ENCODE measurements at places on chromosomes 2 and 18.

- no peak for DNase-seq
Observed at GRCh38 chr2:46879511-46879910, 36.1 kb downstream of the MCFD2 start.

DNA sequence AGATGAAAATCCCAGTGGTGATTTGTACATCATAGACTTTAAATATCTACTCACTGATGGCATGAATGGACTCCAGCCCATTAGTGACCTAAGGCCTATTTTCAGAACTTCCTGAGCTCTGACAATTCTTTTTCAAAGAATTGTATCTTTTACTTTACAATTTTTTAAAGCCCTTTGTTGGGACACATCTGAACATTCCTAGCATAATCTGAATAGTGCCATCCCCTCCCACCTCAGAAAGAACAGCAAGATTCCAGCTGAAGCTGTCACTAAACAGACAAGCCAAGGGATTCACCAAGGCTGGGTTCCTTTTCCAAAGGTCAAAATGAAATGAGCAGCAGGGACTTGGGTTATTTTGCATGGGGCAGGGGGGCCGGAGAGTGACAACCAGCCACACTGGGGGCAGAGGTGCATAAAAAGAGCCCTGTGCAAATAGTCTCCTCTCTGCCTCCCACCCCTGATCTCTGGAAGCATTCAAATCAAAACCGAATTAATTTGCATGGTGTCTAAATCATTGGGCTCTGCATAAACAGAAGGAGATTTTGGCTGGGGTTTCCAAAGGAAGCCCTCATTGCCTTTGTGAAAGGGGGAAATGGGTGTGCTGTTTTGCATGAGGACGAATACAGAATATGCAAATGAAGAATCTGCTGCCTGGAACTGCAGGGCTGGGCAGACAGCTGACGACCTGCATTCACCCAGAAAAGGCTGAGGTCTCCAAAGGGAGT is 17.2 kb downstream of the EPHA4 start:
- no peak for DNase-seq

GRCh38 chr2:20657522-20658235 is 6.8 kb upstream of the HS1BP3 start:
- no peak for DNase-seq

DNA sequence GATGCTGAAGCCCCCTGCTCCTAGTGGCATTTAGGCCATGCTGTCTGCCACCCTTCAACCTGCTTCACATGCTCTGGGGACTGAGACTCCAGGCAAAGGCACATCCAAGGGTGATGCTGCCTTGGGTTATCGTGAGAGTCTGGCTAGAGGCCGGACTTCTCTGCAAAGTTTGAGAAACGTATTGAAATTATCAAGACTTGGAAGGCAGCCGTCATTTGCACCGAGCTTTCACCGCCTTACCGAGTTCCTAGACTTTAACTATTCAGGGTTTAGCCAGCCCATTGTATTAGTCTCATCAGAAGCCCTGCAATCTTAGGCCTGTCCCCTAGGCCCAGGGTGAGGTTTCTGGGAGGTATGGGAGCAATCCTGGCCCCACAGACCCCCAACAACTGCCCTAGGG is 34.0 kb downstream of the RDH14 start:
- no peak for DNase-seq

GRCh38 chr18:12934454-12935071 is 13.2 kb upstream of the SEH1L start:
- DNase-seq: peak; percentile 78

DNA sequence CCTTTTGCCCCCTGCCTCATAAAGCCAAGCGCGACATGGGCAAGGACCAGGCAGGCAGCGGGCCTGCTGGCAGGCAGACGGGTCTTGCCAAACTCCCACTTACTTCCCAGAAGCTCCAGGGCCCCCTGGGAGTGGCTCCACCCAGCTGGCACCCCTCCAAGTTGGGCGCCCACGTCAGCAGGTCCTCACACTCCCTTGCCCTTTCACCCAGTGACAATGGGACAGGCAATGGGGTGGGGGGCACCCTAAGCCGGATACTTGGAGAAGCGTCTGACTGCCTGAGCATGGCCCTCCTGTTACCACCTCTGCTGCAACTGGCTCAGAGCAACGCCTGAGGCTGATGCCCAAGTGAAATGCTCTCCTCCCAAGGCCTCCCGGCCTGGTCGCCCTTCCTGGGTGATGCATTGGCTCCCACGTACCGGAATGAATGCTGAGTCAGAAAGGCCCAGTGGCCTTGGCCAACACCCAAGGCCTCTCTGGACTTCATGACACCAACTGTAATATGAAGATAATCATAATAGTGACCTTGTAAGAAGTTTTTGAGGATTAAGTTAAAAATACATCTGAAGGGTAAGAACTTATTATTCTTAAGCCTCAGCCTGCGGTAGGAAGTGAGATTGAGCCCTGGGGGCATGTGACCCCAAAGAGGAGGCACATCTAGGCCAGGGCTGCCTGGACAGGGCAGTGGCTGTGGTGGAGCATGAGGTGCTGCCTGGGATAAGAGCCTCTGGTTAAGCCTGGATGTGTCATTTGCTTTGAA is 31.6 kb downstream of the KCNK3 start:
- no peak for DNase-seq

DNA sequence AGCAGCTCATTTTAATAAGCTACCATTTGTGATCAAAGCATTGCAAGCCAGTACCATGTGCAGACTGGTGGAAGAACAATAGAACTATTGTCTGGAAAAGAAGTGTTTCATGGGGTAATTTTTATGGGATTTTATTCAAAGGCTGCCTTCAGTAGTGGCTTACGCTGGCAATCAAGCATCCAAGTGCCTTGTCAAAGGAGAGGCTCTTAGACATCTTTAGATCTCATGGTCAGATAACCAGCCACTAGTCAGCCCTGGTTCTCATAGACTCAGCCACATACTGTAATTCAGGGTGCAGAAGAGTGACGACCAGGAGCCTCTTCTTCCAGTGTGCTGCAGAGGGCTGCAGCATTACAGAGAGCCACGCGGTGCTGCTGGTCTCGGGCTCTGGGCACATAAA is 98.5 kb upstream of the NOSTRIN start:
- no peak for DNase-seq

GRCh38 chr18:50128506-50129271 is 66.3 kb downstream of the MYO5B start:
- DNase-seq: no peak

DNA sequence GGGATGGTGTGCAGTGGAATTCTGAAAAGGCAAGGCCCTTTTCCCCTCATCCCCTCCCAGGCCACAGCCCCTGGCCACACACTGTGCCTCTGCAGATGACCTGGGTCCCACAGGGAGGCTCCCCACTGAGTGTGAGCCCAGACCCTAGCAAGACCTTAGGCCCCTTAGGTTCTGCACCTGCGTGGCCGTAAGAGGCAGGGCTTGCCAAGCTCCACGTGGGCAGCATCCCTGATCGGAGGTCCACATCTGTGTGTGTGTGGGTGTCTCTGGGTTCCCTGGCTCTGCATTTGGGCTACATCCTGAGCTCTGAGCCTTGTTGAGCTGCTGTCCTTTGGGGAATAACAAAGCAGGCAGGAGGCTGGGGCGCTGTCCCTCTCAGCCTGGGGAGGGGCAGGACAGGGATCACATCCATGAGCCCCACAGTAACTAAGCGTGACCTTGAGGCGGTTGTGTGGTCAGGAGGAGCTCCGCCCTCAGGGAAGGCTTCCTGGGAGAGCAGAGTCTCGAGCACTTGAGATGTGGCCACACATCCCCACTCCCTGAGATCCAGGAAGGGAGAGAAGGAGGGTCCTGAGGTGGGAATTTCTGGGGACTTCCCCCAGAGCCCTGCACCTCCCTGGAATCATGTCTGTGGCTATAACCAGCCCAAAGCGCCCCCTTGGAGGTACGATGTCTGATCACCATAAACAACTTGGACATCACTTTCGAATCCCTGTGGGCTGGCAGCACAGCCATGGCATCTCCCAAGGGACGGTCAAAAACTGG is 84.8 kb downstream of the STPG4 start:
- no peak for DNase-seq

GRCh38 chr2:190693533-190694232 is 44.8 kb downstream of the NAB1 start:
- DNase-seq: no peak

DNA sequence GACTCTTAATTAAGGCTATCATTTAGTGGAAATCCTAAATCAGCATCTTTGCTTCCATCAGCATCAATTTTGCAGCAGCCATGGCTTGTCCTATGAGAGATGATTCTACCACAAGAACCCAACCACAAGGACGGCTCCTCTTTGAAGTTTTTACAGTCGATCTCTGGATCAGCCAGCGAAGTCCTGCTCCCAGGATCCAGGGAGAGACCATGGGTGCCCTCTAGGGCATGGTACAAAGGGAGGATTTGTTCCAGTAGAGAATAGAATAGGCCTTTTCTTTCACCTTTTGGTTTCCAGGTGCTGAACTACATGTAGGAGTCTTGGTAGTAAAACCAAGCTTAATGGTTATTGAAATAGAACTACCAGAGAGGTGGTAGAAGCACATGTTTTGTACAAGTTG is 52.7 kb downstream of the TMEM200C start:
- no peak for DNase-seq

GRCh38 chr2:16417726-16418125 is 247.9 kb downstream of the CYRIA start:
- no peak for DNase-seq

GRCh38 chr18:73043211-73043610 is 175.4 kb upstream of the NETO1 start:
- no peak for DNase-seq

GRCh38 chr2:71667256-71668182 is 214.2 kb downstream of the DYSF start:
- DNase-seq: no peak

GRCh38 chr18:3058328-3059191 is 45.6 kb upstream of the LPIN2 start:
- DNase-seq: no peak

DNA sequence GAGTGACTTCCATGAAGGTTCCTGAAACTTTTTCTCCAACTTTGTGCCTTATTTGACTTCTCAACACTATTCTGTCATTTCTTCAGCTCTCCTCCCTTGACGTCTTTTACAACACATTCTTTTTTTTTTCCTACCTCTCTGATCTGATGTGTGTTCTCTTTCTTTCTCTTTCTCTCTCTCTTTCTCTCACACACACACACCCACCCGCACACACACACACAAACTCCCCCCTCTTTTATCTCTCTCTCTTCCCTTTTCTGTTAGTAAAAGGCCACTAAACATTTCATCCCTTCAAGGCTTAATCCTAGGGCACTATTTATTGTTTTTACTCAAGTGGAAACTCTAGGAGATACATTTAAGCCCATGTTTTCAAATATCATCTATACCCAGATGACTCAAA is 107.8 kb upstream of the CNTNAP5 start:
- DNase-seq: no peak

DNA sequence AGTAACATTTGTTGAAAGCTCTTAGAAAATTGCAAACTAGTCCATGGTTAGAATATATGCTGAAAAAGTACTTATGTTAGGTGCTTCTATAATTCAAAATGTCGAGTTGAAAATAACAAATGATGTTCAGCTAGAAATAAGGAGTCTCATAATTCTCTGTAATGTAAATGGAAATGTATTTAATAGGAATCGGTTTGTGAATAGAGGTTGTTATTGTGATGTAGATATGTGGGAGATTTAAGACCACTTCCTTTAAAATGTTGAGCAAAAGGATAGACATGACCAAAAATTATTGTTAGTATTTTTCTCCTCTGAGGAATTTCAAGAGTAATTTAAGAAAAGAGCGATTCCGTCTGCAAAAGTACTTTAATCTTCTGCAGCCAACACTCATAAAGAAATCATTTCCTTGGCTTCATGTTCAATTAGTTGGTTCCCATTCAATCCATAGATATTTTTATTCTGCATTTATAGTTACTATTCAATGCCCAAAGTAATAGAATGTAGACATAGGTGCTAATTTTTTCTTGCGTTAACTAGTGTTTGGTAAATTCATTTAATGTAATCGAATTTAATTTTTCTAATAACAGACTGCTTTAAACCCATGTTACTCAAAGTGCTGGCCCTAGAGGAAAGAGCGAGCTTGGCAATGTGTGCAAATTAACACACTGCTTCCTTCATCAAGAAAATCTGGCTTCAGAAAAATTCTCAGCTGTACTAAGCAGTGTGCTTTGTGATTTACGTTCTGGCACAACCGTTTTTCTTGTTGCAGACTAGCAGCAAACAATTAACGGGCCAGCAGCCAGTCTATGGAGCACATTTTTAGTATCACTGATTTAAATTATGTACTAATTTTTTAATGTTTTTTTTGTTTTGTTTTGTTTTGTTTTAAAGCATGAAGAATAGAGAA is 32.2 kb downstream of the FN1 start:
- no peak for DNase-seq

GRCh38 chr2:156189584-156189983 is 142.9 kb downstream of the NR4A2 start:
- DNase-seq: no peak

- DNase-seq: no peak
Observed at GRCh38 chr2:25833566-25833965, 44.7 kb downstream of the ASXL2 start.

- peak; percentile 4 for DNase-seq
Observed at GRCh38 chr18:75173125-75173432, 35.9 kb downstream of the PTGR3 start.

DNA sequence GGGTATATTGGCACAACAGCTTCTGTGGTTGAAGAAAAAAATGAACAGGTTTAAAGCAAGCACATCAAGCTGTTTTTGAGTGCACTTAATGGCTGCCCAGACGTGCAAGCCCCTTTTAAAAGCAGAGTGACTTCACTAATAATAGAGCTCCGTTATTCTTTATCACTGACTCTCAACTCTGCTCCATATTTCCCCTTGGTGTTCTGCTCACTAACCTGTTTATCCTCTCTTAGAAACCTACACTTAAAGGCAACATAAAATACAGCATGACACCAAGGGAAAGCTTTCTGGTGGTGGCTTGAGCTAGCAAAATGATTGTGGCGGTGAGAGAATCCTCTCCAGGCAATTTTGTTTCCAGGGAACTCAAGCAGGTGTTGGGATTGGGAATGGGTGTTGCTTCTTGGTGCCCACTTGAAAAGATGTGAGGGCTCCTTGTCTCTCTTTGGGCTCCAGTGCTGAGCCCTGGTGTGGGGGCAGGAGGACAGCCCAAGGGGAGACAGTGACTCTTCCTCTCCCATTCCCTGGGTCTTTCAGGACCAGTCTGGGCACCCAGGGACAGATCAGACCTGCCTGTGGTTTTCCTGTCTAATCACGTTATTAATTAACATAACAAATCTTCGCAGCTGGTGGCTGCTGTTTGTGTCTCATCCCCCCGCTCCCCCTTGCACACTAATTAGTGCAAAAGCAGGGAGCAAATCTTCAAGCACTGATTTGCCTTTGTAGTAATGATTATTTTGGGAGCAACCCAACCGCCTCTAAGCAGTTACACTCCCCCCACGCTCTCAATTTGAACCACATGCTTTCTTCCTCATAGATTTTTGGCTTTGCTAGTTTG is 289.4 kb upstream of the CXCR4 start:
- no peak for DNase-seq

GRCh38 chr2:200625958-200626363 is 40.1 kb downstream of the AOX1 start:
- DNase-seq: no peak

GRCh38 chr18:31680831-31681568 is 3.4 kb downstream of the B4GALT6 start:
- peak; percentile 20 for DNase-seq

GRCh38 chr2:61478086-61478485 is 7.2 kb upstream of the USP34 start:
- DNase-seq: no peak

Data from Kasumi-1 (cell line).